ENCODE measurements at places on chromosomes 2 and 18. TPM values are rescaled to one million over a fixed set of nuclear protein-coding genes. Genes with fewer than 3 reads are reported as not detected.

The FSHR gene
- polyA plus RNA-seq, result not detected

The RAB6C gene
- polyA plus RNA-seq, result 0.03 TPM

The CTAGE1 gene
- polyA plus RNA-seq, result not detected

The OSBPL6 gene
- 0.52 TPM for polyA plus RNA-seq

The TSPYL6 gene
- not detected for polyA plus RNA-seq

The HRH4 gene
- 0.01 TPM for polyA plus RNA-seq

The MYO7B gene
- 128 TPM for polyA plus RNA-seq

The SEPTIN2 gene
- polyA plus RNA-seq, result 166 TPM

- DNase-seq, result no peak
Measured at GRCh38 chr2:173472112-173472511, 117.4 kb downstream of the CDCA7 start.

GRCh38 chr2:7165736-7166135, 248.5 kb downstream of the RNF144A start:
- no peak for DNase-seq

GRCh38 chr2:46262248-46262938, 34.8 kb upstream of the EPAS1 start:
- no peak for DNase-seq

GRCh38 chr2:27931361-27931950, 40.9 kb downstream of the BABAM2 start:
- no peak for DNase-seq

- no peak for DNase-seq
Measured at GRCh38 chr2:109396202-109397180, 217.3 kb downstream of the SEPTIN10 start.

DNA sequence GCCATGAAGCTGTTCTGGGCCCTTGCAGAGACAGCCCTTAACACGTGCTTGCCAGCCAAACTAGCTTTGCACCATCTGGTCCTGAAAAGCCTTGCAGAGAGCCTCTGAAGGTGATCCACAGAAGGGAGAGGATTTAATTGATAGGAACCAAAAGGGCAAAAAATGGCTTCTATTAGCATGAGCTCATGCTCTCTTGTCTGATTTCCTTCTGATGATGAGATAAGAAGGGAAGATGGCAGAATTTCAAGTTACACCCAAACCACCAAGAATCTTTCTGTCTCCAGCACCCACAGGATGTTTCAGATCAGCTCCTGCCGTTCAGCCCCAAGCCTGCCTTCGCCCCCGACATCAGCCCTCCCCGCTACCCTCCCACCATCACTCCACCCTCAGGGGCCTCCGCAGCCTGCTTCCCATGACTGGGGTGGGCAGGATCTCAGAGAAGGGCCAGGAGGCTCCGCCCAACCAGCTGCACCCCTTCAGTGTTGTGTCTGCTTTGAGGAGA, 23.4 kb upstream of the GLI2 start:
- no peak for DNase-seq

DNA sequence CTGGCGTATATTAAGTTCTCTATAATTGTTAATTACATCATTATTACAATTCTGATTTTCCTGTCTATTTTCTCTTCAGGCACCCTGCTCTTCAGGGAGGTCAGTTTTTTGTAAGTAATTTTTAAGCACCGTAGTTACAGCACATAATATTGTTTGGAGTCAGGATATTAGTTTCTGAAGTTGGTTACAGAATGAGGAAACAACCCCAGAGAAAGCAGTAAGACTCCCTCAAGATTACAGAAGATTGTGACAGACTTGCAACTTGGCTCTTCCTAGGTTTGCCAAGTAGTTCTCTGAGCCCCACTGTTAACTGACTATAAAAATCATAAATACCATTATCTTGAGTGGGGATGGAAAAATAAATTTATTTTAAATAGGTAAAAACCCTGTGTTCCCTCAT, 921 bp downstream of the RPE start:
- no peak for DNase-seq

GRCh38 chr2:54430649-54431048, 25.5 kb upstream of the SPTBN1 start:
- no peak for DNase-seq

GRCh38 chr2:23568626-23569190, 183.7 kb downstream of the KLHL29 start:
- DNase-seq, result no peak

DNA sequence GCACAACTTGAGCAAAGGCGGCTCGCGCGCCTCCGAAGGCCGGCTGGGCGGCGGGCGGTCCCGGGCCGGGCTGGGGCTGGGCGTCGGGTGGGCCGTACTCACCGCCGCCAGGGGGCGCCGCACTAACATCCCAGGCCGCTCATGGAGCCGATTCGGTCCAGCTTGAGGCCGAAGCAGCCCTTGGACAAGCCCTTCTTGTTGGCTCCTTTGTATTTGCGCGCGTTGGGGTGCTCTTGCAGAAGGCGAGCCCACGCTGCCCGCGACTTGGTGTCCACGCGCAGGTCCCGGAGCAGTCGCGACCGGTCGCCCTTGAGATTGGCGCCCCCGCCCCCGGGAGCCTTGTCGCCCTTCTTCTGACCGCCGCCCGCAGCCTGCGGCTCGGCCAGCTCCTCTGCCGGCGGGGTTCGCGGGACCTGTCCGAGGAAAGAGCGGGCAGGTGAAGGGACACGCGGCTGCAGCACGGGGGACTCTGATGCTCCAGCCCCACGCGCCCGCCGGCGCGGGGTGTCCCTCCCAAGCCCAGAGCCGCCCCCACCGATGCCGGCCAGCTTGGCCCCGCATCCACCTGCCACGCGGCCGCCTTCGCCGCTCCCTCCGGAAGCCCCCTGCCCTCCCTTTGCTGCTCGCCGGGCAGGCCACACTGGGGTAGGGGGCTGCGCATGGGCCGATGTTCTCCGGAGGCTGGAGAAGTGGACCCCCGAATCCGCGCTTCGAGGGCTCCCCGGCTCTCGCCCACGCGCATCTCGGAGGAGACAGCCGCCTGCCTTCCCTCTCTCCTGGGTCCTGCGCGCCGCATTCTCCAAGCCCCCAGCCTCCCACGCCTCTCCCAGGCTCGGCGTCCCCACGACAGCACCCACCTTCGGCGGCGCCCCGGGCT, 655 bp downstream of the NPPC start:
- peak; percentile 90 for DNase-seq

- no peak for DNase-seq
Measured at GRCh38 chr2:162282765-162283425, 35.6 kb downstream of the IFIH1 start.

DNA sequence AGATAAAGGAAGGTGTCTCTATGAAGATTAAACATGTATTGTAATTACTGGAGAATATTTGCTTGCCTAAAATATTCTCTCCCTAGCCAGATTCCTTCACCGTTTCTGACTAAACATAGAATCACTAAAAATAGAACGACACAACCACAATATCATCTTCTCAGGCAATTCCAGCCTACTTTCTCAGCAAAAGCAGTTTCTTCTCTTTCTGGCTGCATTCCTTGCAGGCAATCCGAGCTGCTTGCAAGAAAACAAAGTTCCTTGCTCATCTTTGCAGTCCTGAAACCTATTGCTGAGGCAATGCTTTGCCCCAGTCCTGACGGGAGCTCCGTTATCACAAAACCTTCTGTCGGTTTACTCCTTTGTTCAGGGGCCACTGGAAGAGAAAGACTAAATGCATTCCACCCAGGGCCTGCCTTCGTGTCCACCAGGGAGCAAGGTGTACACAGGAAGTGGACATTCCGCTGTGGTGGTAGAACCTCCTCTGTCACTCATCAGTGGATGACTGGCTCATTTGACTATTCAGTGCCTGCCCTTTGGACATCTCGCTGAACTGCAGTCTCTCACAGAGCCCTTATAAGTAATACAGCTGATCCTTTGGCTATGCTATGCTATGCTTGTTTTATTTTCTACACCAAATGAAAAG, 239.2 kb upstream of the DOK6 start:
- no peak for DNase-seq

- no peak for DNase-seq
Measured at GRCh38 chr2:72716601-72717000, 109.2 kb downstream of the EXOC6B start.

GRCh38 chr18:11577271-11578112, 31.9 kb upstream of the SLC35G4 start:
- no peak for DNase-seq

DNA sequence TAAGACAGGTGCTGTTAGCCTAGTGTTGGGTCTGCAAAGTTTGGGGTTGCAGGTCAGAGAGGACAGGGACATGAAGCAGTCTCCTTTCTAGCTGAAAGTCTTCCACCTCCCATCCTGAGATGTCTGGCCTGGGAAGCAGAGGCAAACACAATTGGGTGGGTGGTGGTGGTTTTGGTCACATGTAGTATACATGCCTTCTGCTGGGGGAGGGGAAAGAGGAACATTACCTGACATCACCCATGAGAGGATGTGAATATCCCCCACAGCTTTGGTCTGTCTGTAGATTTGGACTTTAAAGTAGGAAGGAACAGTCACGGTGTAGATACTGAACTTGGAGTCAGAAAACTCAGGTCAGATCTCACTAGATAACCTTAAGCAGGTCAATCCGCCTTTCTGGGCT, 4.6 kb upstream of the DNAJC5G start:
- no peak for DNase-seq

DNA sequence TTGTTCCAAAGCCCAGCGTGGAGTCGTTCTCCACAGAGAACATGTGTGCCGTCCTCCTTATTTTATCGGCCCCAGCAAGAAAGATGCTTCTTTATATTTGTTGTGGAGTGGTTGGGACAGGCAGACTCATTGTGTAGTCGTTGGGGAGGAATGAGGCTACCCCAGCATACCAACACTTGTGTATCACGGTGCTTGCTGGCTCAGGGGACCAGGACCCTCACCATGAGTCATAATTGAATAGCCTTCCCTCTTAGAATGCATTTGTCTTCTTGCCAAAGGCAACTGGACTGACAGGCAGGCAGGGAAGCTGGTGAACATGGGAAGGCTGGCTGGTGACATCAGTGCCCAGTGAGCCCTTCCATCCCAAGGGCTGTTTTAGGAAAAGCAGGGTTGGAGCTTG, 4.7 kb downstream of the CAPN10 start:
- DNase-seq, result peak; percentile 37

DNA sequence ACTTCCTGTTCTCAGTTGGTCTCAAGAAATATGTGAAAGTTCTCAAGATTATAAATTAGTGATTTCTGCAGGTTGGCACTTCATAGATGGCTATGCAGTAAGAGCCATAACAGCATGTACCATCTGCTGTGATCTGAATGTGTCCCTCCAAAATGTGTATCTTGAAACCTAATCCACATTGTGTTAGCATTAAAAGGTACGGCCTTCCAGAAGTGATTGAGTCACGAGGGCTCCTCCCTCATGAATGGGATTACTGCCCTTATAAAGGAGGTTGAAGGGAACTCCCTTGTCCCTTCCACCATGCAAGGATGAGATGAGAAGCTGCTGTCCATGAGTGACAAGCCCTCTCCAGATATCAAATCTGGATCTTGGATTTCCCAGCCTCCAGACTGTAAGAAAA, 45.0 kb downstream of the METTL4 start:
- DNase-seq, result no peak
